ENCODE measurements at places on chromosomes 3 and 15. TPM values are rescaled to one million over a fixed set of nuclear protein-coding genes. Genes with fewer than 3 reads are reported as not detected.

The AP3B2 gene
- 0.77 TPM for total RNA-seq

The SCAANT1 gene
- total RNA-seq: not detected

The BSN gene
- 0.25 TPM for total RNA-seq

The HESX1 gene
- total RNA-seq: not detected

The ACTRT3 gene
- 3.5 TPM for total RNA-seq

Data from A549 treated with dexamethasone at 1 μM for 4 hours (cell line).